Stimulated activated CD8-positive, alpha-beta memory T cell treated with anti-CD3 and anti-CD28 coated beads, Interleukin-7, amount 100 ng/mL, for 4 hours (primary cell): ENCODE measurements at places on chromosomes 6 and 20.

- no peak for DNase-seq
Observed at GRCh38 chr6:170093658-170094596, 197.0 kb downstream of the DLL1 start.

- no peak for DNase-seq
Observed at GRCh38 chr20:9927224-9927623, 88.3 kb upstream of the PAK5 start.

GRCh38 chr6:98924647-98925046 lies 23.1 kb downstream of the FBXL4 start:
- DNase-seq = no peak

- DNase-seq = no peak
Observed at GRCh38 chr6:34360556-34360955, 31.9 kb downstream of the NUDT3 start.

GRCh38 chr6:67450641-67451040 lies 1184.4 kb upstream of the ADGRB3 start:
- no peak for DNase-seq

- DNase-seq = peak; percentile 49
Observed at GRCh38 chr6:154928325-154928922, 66.7 kb upstream of the TIAM2 start.

GRCh38 chr6:87718662-87719433 lies 16.8 kb upstream of the AKIRIN2 start:
- no peak for DNase-seq

- no peak for DNase-seq
Observed at GRCh38 chr6:63750400-63750799, 114.8 kb downstream of the PHF3 start.

GRCh38 chr6:10478187-10479040 lies 42.7 kb upstream of the GCNT2 start:
- no peak for DNase-seq

DNA sequence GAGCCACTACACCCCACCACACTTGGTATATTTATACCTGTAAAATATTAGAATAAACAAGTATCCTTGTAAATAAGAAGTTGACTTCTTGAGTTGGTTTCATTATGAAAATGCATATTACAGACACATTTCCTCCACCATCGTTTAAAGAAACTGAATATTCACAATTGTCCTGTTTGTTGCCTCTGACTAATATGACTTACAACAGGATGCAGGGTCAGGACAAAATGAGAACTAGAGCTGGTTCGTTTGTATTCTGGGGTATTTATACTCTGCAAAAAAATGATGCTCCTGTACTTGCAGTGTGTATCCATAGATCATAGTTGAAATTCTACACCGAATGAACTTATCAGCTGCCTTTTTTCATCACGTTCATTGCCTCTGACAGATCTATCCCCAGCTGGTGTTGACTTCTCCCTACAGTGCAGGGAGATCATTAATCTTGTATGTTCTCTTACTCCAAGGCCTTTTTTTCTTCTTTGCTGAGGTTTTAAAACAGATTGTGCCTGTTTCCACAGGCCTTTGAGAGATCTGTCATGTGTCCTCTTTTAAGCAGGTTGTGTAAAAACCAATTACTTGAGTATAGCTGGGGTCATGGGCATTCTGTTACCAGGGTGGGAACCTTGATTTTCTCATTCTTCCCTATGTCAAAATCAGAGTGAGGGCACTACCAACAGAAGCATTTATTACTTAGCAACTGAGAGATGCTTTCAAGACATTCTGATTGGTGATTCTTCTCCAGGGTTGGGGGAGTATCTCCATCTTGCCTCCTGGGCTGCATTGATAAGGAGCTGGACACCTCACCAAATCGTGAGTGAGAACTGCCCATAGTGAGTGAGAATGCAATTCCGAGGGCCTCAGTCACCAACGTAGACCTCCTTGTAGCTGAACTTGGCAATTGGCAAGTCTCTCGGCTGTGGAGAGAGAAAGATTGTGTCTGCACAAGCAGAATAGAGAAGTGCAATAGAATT lies 78.8 kb upstream of the CD83 start:
- no peak for DNase-seq

- DNase-seq = no peak
Observed at GRCh38 chr6:131116755-131117360, 18.4 kb upstream of the AKAP7 start.

DNA sequence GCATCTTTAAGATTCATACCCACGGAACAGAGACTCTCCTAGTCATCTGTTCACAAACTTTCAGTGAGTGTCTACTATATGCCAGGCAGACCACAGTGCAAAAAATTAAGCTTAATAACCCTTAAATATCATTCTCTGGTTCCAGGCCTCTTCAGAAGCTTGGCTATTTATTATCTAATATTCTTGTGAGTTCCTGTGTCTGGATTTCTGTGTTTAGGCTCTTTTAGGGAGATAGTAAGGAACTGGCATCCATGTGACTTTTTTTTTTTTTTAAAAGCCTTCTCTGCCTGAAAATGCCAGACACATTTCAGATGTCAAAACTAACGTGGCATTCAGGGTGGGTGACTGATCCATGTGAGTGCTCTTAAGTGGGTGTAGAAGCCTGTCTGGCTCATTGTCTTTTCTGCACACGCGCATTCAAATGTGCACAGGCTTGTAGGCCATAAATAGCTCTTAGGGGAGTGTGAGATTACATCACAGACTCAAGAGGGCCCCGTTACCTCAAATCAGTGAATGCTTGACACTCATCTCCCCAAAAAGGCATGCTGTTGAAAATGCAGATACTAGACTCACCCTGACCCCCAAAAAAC lies 141.9 kb downstream of the GMPR start:
- no peak for DNase-seq

GRCh38 chr20:63563225-63563935 lies 9.4 kb downstream of the FNDC11 start:
- no peak for DNase-seq

GRCh38 chr6:112330071-112330878 lies 16.9 kb upstream of the RFPL4B start:
- no peak for DNase-seq

- DNase-seq = no peak
Observed at GRCh38 chr20:9608639-9609340, 94.4 kb downstream of the LAMP5 start.

GRCh38 chr20:53387983-53388675 lies 205.5 kb downstream of the ZNF217 start:
- DNase-seq = peak; percentile 5

DNA sequence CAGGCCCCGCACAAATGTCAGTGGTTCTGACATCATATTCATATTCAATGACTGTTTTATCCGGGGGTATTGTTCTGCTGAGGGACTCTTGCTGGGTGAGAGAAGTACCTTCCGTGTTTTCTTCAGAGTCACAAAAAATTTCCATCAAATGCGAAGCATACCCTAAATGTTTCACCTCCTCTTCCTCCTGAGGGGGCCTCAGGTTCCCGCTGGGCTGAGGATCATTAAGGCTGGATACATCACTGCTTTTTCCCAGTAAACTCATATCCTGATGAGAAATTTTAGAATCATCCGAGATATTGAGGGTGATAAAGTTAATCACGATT lies 42.8 kb downstream of the IL20RA start:
- DNase-seq = no peak

GRCh38 chr6:10838794-10839333 lies 525 bp upstream of the MAK start:
- DNase-seq = no peak

DNA sequence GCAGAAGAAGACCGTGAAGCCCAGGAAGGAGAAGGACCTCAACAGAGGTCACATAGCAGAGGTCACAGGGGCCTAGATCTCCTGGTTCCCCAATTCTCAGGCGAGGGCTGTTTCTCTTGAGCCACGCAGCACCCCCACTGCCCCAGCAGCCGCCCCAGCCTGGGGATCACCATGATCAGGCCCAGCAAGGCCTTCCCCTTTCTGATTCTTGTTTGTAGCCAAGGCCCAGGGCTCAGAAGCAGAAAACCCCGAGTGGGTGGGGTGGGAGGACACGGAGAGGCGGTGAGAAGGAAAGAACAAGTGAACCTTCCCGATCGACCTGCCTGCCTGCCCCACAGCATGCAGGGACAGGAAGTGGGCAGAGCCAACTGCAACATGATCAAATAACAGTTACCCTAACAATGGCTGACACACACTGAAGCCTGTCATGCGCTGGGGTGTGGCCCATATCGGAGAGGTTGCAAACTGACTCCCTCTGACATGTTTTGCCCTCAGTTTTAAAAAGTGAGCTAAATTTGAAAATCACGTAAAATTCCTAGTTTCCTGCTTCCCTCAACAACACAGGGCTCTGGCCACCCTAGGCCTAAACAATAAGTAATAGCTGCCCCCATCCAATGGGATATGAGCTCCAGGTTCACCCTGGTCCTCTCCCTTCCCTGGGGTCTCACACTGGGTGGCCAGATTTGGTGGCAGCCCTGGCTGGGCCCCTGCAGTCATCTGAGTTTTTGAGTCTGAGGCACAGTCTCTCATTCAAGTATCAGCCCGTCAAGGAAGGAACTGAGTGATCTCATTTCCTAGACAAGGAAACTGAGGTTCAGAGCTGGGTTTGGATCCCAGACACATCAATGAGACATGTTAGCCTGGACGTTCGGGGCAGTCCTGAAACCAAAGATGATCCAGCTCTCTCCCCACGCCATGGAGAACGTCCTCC lies 6.5 kb downstream of the PEDS1 start:
- DNase-seq = peak; percentile 75

GRCh38 chr6:39573541-39573940 lies 151.7 kb downstream of the KIF6 start:
- DNase-seq = no peak

DNA sequence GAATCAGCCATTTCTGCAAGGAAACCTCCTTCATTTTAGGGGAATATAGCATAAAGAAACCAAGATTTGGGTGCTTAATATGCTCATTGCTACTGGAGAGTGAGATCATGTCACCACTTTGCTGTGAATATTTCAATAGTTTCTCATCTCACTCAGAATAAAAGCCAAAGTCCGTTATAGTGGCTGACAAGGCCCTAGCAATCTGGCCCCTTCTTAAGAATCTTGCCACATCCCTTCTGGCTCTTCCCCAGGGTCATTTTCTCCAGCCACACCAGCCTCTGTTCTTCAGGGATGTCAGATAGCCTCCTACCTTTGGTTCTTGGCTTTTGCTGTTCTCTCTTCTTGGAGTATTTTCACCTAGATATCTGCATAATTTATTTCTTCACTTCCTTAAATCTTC lies 24.8 kb upstream of the MLIP start:
- no peak for DNase-seq

DNA sequence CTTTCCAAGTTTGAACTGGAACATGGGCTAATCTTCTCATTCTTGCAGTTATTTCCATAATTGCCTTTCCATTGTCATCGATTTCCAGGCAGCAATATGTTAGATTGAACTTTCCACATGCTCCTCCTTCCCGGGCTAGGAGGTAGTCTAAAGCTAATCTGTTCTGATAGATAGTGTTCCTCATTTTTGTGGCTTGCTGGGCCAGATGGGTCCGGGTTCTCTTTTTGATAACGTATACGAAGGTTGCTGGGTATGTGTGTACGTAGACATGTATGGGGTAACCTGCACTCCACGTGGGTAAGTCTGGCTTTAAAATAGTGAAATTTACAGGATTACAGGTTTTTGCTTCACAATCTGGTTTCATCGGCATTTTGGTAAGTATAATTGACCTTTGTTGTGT lies 14.0 kb upstream of the GMPR start:
- DNase-seq = no peak

- DNase-seq = no peak
Observed at GRCh38 chr6:158769234-158769770, 49.9 kb downstream of the EZR start.

DNA sequence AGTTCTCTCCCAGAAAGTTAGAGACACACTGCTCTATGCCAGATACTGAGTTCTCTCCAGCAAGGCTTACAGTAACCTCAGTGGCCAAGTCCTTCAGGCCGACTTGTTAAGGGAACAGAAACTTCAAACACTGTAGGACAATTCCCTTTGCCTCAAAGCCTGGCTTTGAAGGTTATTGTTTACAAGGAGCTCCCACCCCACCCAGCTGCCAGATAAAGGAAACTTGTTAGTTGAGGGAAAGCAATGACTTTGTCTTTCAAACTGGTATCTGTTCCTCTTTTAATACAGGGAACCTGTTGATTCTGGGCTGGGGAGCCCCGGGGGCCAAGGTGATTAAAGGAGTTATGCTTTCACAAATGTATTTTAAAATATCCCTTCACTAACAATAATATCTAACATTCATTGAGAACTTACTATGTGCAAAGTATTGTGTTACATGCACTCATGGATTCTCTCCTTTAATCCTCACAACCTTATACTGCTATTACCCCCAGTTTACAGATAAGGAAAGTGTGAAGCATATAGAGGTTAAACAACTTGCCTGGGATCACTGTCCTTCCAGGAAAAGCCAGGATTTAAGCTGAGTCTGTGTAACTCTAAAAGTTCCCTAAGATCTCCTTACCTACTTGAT lies 27.6 kb upstream of the CDKN1A start:
- DNase-seq = no peak

DNA sequence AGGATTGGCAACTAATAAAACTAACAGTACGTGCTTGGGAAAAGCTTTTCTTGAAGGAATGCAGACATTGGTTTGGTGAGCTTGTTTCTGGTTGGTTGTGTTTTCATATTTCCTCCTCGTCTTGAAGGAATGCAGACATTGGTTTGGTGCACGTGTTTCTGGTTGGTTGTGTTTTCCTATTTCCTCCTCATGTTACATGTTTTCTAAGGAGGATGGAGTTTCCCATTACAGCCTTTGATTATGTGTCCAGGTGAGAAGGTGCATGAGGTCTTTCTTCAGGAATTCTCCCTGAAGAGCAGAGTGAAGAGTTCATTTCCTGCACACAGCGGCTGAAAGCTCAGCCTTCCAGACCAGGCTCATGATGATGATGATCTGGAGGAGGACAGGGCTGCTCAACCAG lies 190.6 kb downstream of the SMOC2 start:
- no peak for DNase-seq

GRCh38 chr20:20959031-20959755 lies 147.0 kb downstream of the LINC00237 start:
- DNase-seq = no peak

- no peak for DNase-seq
Observed at GRCh38 chr20:12203981-12204380, 286.3 kb downstream of the BTBD3 start.

GRCh38 chr20:2114990-2115681 lies 13.5 kb downstream of the STK35 start:
- no peak for DNase-seq

DNA sequence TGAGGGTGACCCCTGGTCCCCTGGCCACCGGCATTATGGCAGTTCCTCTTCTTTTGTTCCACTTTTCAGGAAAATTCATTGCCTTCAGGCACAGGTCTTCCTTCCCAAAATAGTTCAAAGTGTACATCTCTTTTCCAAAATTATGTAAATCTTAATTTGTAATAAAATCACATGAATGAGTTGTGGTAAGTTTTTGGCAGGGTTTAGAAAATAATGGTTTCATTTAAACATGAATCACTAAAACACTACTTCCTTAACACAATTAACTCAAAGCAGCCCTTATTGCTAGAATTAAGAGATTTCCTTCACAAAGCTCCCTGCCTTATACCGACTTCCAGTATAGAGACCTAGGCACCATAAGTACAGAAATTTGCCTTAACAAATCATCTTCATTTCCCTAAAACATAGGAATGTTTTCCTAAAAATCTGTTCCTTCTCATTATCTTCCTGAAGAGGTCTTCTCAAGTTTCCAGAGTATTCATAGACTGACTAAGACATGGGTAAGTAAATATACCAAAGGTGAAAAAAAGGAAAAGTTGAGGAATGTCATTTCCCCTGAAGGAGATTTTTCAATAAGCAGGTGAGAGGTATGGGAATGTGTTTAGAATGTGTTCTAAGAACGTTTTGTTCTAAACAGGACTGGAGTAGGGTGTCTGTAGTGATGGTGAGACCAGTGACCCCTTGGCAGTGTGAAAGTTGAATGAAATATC lies 148.2 kb upstream of the CITED2 start:
- no peak for DNase-seq
